Activated CD4-positive, alpha-beta T cell treated with anti-CD3 and anti-CD28 coated beads for 4 hours (primary cell): ENCODE measurements at places on chromosomes 2 and 18.

- no peak for DNase-seq
These were observed 57.8 kb downstream of the FBLN7 start for GRCh38 chr2:112195950-112196349.

GRCh38 chr2:229313591-229313990, 42.5 kb upstream of the PID1 start:
- no peak for DNase-seq

GRCh38 chr2:33134791-33135560, 188.2 kb downstream of the LTBP1 start:
- no peak for DNase-seq

GRCh38 chr2:112151701-112152440, 13.7 kb downstream of the FBLN7 start:
- DNase-seq: no peak

GRCh38 chr18:33282709-33283333, 157.7 kb downstream of the CCDC178 start:
- DNase-seq: no peak

GRCh38 chr18:54766634-54767033, 61.6 kb upstream of the RAB27B start:
- DNase-seq: no peak

DNA sequence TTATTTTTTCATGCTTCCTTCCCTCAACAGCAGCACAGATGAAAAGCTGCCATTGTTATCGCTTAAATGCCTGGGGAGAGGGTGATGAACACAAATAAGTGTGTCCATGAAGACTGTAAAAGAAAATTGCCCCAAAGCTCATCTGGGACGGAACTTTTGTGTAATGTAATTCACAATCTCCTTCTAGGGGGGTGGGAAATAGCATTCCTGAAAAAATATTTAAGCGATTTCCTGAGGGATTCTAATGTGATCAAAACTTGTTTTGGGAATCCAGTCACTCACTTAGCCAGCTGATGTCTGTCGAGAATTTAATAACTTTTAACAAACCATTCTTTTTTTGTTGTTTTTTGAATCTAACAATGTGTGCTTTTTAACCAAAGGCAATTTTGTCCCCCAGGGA, 427.9 kb downstream of the PLCL1 start:
- no peak for DNase-seq

- no peak for DNase-seq
These were observed 67.8 kb downstream of the CIB4 start for GRCh38 chr2:26573241-26573925.

- no peak for DNase-seq
These were observed 79.6 kb downstream of the LRATD1 start for GRCh38 chr2:14712111-14712510.

GRCh38 chr18:31658670-31659575, 25.5 kb downstream of the B4GALT6 start:
- DNase-seq: no peak

DNA sequence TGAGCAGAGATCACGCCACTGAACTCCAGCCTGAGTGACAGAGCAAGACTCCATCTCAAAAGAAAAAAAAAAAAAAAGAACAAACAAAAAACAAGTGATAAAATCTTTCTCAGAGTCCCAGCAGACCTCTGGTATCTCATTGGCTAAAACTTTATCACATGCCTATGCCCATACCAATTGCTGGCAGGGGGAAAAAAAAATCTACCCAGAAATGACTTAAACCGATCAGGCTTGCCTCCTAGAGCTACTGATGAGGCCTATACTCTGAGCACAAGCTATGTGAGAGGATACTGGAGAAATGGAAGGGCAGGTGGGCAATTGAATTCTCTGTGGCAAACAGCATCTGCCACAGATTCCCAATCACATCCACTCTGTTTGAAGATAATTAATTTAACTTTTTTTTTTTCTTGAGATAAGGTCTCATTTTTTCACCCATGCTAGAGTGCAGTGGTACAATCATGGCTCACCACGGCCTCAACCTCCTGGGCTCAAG, 49.0 kb downstream of the FBXO36 start:
- DNase-seq: no peak

DNA sequence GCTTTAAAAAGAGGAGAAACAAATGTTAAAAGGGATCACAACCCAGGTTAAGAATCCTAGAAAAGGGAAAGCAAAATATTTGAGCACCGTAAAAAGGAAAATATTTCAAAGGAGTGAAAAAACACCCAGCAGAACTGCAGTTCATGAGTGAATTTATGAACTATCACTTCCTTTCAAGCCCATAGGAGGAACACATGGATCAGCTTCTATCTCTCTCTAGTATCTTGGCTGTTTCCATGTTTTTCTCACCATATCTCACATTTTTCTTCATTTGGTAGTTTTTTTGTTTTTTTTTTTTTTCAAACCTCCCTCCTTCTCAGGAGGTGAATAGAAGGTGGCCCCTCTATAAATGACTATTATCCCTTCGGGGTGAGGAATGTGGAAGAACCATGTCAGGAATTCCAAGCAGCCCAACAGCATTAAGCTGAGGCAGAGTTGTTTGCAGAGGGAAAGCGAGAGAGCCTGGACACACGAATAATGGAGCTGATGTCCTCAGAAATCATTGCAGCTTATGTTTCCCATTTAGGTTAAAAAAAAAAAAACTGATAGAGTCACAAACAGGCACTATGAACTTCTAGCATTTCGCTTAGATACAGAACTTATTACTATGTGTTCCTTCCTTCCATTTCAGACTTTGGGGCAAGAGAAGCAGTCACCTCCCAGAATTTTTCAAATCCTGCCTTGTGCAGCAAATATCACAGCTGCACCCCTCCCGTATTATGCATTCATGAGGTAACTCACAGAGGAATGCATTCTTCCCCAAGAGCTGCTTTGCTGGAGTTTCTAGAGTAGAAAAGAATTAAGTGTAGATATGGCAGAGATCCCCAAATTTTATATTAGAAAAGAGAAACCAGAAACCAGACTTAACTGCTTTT, 315.6 kb downstream of the IRS1 start:
- no peak for DNase-seq
